ENCODE measurements at places on chromosomes 5 and 9. TPM values are rescaled to one million over a fixed set of nuclear protein-coding genes. Genes with fewer than 3 reads are reported as not detected.
A peak's percentile ranks its signal among the peaks of the same experiment; 100 is the strongest.

The IFNA21 gene
- not detected for total RNA-seq

The SH3GLB2 gene
- total RNA-seq: 69.6 TPM

The C1QTNF3 gene
- total RNA-seq: 2.0 TPM

The CKMT2 gene
- not detected for total RNA-seq

The ANKRD31 gene
- total RNA-seq: 0.47 TPM

The GMCL2 gene
- total RNA-seq: 0.07 TPM

The ARHGEF39 gene
- 10.8 TPM for total RNA-seq

The LCN15 gene
- total RNA-seq: not detected

GRCh38 chr5:109601736-109602135 lies 88.0 kb upstream of the MAN2A1 start:
- no peak overlapping the region for H3K4me3 ChIP-seq
- H3K27ac ChIP-seq: no peak overlapping the region
- H3K4me1 ChIP-seq: no peaks in the 10 kb centered on the region
- DNase-seq: no peak
- no peaks in the 10 kb centered on the region for H3K36me3 ChIP-seq

DNA sequence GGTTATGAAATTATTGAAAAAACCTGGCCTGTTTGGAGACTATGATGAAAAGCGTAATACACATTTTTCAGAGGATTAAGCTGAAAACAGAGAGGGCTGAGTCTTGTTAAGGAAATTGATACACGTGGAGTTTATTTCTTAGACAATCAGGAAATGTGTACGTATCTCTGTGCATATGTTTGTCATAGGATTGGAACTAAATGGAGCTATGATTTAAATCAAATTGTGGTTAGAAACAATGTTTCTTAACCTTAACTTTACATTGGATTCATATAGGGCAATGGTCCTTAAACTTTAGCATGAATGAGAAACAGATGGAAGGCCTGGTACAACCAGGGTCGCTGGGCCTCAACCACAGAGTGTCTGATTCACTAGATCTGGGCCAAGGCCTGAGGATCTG lies 451.6 kb downstream of the CDH18 start:
- H3K27ac ChIP-seq: no peak overlapping the region
- H3K36me3 ChIP-seq: no peaks in the 10 kb centered on the region
- H3K4me3 ChIP-seq: no peak overlapping the region
- DNase-seq: no peak

- H3K36me3 ChIP-seq: no peaks in the 10 kb centered on the region
- no peaks in the 10 kb centered on the region for H3K27me3 ChIP-seq
- H3K4me3 ChIP-seq: no peak overlapping the region
- H3K27ac ChIP-seq: no peak overlapping the region
- no peaks in the 10 kb centered on the region for H3K4me1 ChIP-seq
Measured at GRCh38 chr5:8807636-8808035, 738.2 kb downstream of the SEMA5A start.

- H3K27me3 ChIP-seq: no peaks in the 10 kb centered on the region
- H3K27ac ChIP-seq: no peak overlapping the region
- H3K4me1 ChIP-seq: peaks cover 6% of the 10 kb centered on the region
- no peak for DNase-seq
- H3K36me3 ChIP-seq: no peaks in the 10 kb centered on the region
- H3K4me3 ChIP-seq: no peak overlapping the region
Measured at GRCh38 chr5:66442951-66443445, 153.2 kb upstream of the MAST4 start.

- no peak overlapping the region for H3K4me3 ChIP-seq
- H3K36me3 ChIP-seq: no peaks in the 10 kb centered on the region
- H3K27me3 ChIP-seq: no peaks in the 10 kb centered on the region
- no peak overlapping the region for H3K27ac ChIP-seq
- no peak for DNase-seq
Measured at GRCh38 chr5:161064297-161064696, 212.3 kb upstream of the ATP10B start.

- H3K36me3 ChIP-seq: peaks cover 32% of the 10 kb centered on the region
- H3K27ac ChIP-seq: no peak overlapping the region
- H3K4me1 ChIP-seq: peaks cover 34% of the 10 kb centered on the region
- H3K4me3 ChIP-seq: no peak overlapping the region
- no peaks in the 10 kb centered on the region for H3K27me3 ChIP-seq
Measured at GRCh38 chr5:57216714-57217113, 42.9 kb downstream of the GPBP1 start.

DNA sequence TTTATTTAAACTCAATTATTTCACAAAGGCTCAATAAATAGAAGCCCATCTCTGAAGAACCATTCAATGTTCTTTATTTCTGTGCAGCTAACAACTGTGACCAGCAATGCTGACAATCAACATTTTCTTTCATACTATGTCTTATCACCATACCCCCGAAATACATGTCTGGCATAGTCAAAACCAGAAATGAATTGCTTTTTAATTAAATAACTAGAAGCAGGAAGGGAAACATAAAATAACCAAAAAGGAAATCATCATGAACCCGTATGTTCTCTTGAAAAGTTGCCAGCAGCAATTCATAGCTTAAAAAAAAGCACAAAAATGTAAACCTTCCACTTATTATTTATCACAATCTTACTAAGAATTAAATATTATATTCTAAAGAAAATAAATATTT lies 212.4 kb downstream of the TMEM232 start:
- H3K4me3 ChIP-seq: no peak overlapping the region
- no peak overlapping the region for H3K27ac ChIP-seq
- no peak for DNase-seq

GRCh38 chr9:90641884-90642487 lies 638 bp downstream of the DIRAS2 start:
- no peak overlapping the region for H3K4me3 ChIP-seq
- H3K4me1 ChIP-seq: peaks cover 2% of the 10 kb centered on the region
- H3K27ac ChIP-seq: no peak overlapping the region
- DNase-seq: no peak

DNA sequence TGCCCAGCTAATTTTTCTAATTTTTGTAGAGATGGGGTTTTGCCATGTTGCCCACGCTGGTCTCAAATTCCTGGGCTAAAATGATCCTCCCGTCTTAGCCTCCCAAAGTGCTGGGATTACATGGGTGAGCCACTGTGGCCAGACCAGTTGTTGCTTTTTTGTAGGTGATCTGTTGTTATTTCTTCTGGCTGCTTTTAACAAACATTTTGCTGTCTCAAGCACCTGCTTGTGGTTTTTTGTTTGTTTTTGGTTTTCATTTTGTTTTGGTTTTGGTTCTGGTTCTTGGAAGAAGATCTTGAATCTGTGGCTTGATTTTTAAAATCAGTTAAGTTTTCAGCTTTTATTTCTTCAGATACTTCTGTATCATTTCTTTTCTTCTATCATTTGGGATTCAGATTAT lies 21.1 kb downstream of the ERCC6L2 start:
- peaks cover 32% of the 10 kb centered on the region for H3K36me3 ChIP-seq
- peaks cover 30% of the 10 kb centered on the region for H3K4me1 ChIP-seq
- H3K27ac ChIP-seq: peak overlapping the region; percentile 60

DNA sequence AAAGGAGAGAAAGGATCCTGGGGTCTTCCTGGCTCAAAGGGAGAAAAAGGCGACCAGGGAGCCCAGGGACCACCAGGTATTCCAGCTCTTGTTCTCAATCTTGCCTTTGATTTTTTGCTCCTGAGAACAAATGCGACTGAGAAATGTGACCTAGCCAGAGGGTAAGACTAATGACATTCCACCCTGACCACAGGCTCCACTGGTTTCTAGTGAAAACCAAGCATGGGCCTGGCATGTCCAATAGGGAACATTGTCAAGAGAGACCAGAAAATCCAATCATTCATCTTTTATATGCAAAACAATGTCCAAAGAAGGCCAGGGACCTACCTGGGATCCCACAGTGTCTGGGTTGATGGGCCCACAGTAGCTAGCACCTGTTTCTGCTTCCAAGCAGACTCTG lies 50.3 kb upstream of the TGFBR1 start:
- no peak for DNase-seq
- no peak overlapping the region for H3K4me3 ChIP-seq
- no peaks in the 10 kb centered on the region for H3K27me3 ChIP-seq
- H3K27ac ChIP-seq: no peak overlapping the region

GRCh38 chr5:148799737-148800527 lies 26.5 kb upstream of the ADRB2 start:
- H3K27ac ChIP-seq: peak overlapping the region; percentile 75
- H3K36me3 ChIP-seq: no peaks in the 10 kb centered on the region
- H3K27me3 ChIP-seq: peaks cover 15% of the 10 kb centered on the region
- H3K4me3 ChIP-seq: no peak overlapping the region
- H3K4me1 ChIP-seq: peaks cover 20% of the 10 kb centered on the region

DNA sequence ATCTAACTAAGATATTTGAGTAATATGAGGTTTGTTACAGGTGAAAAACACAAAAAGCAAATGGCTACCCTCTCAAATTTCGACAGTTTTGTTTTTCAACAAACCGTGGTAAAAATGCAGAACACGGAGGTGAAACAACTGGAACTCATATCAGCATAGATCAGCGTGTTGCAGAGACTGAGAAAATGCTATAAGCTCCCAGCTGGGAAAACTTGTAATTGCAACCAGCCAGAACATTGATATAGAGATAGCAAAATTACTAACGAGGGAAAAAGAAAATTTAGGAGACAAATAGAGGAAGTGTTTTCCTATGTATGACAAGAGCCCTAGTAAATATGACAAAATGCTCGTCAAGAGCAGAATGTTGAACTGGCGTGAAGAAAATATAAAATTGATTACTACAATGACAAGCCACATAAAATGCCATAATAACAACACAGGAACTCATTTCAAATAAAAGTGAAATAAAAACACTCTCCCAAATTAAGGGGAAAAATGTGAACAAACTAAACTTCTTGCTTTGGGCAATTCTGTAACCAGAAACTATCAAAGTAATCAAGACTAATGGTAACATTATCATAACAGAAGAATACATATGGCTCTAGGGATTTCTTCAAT lies 1989.8 kb downstream of the EFNA5 start:
- no peaks in the 10 kb centered on the region for H3K27me3 ChIP-seq
- H3K27ac ChIP-seq: no peak overlapping the region
- no peaks in the 10 kb centered on the region for H3K4me1 ChIP-seq
- no peak for DNase-seq
- H3K4me3 ChIP-seq: no peak overlapping the region

GRCh38 chr5:137145721-137146120 lies 353.4 kb downstream of the SPOCK1 start:
- no peaks in the 10 kb centered on the region for H3K4me1 ChIP-seq
- H3K27ac ChIP-seq: no peak overlapping the region
- H3K27me3 ChIP-seq: no peaks in the 10 kb centered on the region
- no peaks in the 10 kb centered on the region for H3K36me3 ChIP-seq

DNA sequence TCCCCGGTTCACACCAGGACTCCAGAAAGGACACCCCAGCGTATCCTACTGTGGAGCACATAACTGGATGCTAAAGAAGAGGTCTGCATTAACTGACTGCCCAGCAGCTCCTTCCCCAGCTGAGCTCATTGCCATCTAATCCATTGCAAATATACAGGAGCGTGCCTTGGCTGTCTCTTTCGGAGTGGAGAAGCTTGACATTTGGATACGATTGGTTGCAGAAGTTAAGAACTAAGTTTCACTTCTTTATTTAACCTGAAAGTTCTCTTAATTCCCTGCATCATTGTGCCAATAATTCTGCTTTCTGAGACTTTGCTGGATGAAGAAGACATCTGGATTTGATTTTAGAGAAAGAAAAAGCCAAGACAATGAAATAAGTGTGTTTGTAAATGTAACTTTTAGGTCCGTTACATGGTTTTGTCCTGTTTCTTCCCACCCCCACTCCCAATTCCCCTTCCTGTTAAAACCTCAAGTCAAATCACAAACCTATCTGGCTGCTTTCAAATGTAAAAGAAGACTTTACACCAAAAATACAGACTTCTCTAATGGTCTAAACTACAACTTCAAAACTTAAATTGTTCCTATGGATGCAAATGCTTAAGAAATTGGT lies 33.9 kb downstream of the TAS2R1 start:
- no peak for DNase-seq
- H3K27ac ChIP-seq: no peak overlapping the region
- H3K4me1 ChIP-seq: no peaks in the 10 kb centered on the region
- H3K27me3 ChIP-seq: no peaks in the 10 kb centered on the region
- H3K36me3 ChIP-seq: no peaks in the 10 kb centered on the region

- no peak overlapping the region for H3K4me3 ChIP-seq
- peaks cover 5% of the 10 kb centered on the region for H3K27me3 ChIP-seq
- H3K27ac ChIP-seq: no peak overlapping the region
- H3K4me1 ChIP-seq: no peaks in the 10 kb centered on the region
- H3K36me3 ChIP-seq: no peaks in the 10 kb centered on the region
Measured at GRCh38 chr5:91031402-91031752, 351.7 kb downstream of the ARRDC3 start.

- H3K27ac ChIP-seq: peak within 1 kb of the TSS; percentile 31
- DNase-seq: no peak
- no peaks in the 10 kb centered on the region for H3K36me3 ChIP-seq
- peaks cover 27% of the 10 kb centered on the region for H3K4me1 ChIP-seq
- peaks cover 27% of the 10 kb centered on the region for H3K27me3 ChIP-seq
Measured at GRCh38 chr5:159330131-159330800, at the start of gene IL12B. Gene IL12B, minus strand, starts transcription at chr5:159330487. Its CDS starts 3,705 bp downstream, at chr5:159326782.

- no peaks in the 10 kb centered on the region for H3K36me3 ChIP-seq
- no peak overlapping the region for H3K27ac ChIP-seq
- H3K4me1 ChIP-seq: no peaks in the 10 kb centered on the region
- peaks cover 1% of the 10 kb centered on the region for H3K27me3 ChIP-seq
- no peak overlapping the region for H3K4me3 ChIP-seq
Measured at GRCh38 chr9:130409246-130409645, 35.5 kb upstream of the ASS1 start.

DNA sequence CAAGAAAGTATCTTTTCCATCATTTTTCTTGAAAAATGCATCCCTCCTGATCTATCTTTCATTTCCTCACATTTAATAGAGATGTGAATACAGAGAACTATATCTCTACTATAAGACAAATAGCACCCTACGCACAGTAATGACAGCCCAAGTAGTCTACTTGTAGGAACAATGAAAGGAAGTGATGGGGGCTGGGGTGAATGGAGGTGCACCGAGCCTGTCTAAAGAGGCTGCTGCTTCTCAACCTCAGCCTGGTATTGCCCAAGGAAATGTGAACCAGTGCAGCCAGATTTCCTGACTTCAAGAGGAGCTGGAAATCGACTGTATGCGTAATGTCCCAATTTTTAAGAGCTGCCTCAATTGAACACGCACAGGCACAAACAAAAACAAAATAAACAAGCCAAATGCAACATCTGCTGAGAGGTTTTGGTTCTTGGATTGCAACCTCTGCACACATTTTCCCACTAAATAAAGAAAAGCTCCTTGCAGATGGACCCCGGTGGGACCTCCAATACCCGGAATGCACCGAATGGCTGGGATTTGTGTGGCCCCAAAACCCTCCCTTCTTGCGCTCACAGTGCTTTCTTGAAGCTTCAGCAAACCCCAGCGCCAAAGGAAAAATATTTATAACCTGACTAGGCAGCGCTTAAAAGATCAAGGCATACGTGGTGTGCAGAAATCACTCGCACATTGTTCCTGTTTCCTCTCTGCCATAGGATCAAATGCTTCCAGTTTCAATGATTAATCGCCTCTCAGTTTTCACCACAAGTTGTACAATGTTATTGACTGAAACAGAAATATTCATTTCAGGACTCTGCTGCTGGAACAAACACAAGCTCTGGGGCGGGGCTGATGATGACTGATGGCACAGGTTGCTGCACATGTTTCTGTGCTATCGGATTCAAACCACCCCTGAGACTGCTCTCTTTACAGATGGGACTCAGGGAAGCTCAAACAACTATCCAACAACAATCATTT lies 68.3 kb downstream of the KCNIP1 start:
- H3K27ac ChIP-seq: peak overlapping the region; percentile 37
- peak; percentile 72 for DNase-seq
- H3K36me3 ChIP-seq: no peaks in the 10 kb centered on the region
- no peak overlapping the region for H3K4me3 ChIP-seq

- H3K36me3 ChIP-seq: no peaks in the 10 kb centered on the region
- no peaks in the 10 kb centered on the region for H3K27me3 ChIP-seq
- DNase-seq: no peak
- H3K4me3 ChIP-seq: no peak overlapping the region
- H3K4me1 ChIP-seq: no peaks in the 10 kb centered on the region
Measured at GRCh38 chr5:86124333-86124732, 493.4 kb upstream of the COX7C start.
